Gastrocnemius medialis (tissue), 4 donors: ENCODE measurements at places on chromosomes 4 and X. TPM values are rescaled to one million over a fixed set of nuclear protein-coding genes. Genes with fewer than 3 reads are reported as not detected.
A peak's percentile ranks its signal among the peaks of the same experiment; 100 is the strongest.

The F11 gene
- total RNA-seq: not detected

The SLC9B1 gene
- not detected for total RNA-seq

GRCh38 chr4:183499389-183499788 is 5.5 kb upstream of the ING2 start:
- no peak for DNase-seq
- H3K4me3 ChIP-seq: no peak overlapping the region
- H3K27me3 ChIP-seq: no peaks in the 10 kb centered on the region
- H3K4me1 ChIP-seq: peaks cover 12% of the 10 kb centered on the region

DNA sequence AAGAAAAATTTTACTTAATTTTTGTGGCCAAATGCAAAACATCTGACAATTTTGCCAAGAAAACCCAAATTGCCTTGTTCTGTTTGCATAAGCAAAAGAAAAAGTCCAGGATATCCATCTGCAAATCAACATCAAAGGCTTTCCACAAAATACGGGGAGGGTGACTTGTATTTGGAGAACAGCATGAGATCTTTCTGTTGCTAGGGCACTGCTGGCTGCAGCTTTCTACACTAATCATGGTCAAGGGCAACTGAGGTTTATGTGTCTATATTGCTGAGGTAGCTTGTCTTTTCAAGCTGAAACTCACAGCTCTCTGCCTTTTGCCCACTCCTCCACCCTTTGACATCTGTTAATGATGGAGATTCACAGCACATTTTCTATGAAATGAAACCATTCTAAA is 389.1 kb downstream of the NKX6-1 start:
- DNase-seq: no peak
- no peak overlapping the region for H3K4me3 ChIP-seq
- no peak overlapping the region for H3K27ac ChIP-seq
- H3K36me3 ChIP-seq: no peaks in the 10 kb centered on the region
- no peaks in the 10 kb centered on the region for H3K27me3 ChIP-seq

The FAM184B gene
- 0.53 TPM for total RNA-seq

DNA sequence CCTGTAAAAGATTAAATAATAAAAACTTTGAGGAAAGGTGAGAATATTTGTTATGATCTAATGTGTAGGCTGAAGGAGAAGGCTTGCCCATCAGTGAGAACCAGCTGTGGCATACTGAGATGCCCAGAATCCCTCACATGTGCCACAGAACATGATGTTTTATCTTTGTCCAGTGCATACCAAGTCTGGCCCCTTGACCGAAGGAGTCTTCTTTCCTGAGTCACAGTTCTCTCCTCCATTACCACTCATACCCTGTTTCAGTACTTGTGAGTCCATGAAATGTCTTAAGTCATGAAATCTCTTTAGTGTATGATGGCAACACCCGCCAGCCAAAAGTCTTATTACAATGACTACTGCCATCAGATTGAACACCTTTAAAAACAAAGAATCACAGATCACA is 42.7 kb downstream of the PPARGC1A start:
- DNase-seq: no peak
- H3K27ac ChIP-seq: peak overlapping the region; percentile 42
- H3K36me3 ChIP-seq: no peaks in the 10 kb centered on the region
- H3K4me1 ChIP-seq: peaks cover 46% of the 10 kb centered on the region
- no peak overlapping the region for H3K4me3 ChIP-seq
- H3K27me3 ChIP-seq: no peaks in the 10 kb centered on the region

- H3K27me3 ChIP-seq: no peaks in the 10 kb centered on the region
- no peaks in the 10 kb centered on the region for H3K36me3 ChIP-seq
- H3K4me1 ChIP-seq: no peaks in the 10 kb centered on the region
- no peak overlapping the region for H3K4me3 ChIP-seq
Measured at GRCh38 chr4:10982305-10982704, 297.7 kb upstream of the CLNK start.

DNA sequence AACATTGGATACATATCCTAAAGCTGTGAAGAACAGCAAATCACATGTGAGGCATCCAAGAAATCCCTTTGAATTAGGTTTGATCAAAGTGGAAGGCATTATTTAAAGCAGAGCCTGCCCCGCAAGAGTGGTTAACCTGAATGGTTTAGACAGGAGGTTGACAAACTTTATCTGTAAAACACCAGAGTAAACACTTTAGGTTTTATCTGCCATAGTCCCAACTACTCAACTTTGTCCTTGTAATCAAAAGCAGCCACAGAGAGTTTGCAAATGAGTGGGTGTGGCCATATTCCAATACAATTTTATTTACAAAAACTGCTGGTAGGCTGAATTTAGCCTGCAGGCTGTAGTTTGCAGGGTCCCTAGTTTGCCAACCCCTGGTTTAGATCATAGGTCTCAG is 25.2 kb upstream of the FGFBP2 start:
- H3K4me1 ChIP-seq: no peaks in the 10 kb centered on the region
- H3K27ac ChIP-seq: no peak overlapping the region
- no peaks in the 10 kb centered on the region for H3K36me3 ChIP-seq
- DNase-seq: no peak

DNA sequence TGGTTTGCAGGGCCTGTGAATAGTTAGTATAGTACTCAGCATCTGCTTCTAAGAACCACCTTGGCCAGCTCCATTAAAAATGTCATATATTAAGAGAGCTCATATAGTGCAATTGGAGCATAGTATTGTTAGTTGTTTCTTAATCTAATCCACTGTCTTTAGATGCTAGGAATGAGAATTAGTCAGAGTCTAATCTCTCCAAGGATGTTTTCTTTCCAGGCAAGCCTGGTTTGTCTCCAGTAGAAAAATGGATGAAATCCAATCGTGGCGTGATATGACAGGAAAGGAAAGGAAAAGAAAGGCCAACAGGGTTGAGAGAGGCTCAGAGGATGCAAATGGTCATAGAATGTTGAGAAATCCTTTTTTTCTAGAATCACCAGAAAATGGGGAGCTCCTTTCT is 15.0 kb upstream of the TMEM164 start:
- H3K27me3 ChIP-seq: no peaks in the 10 kb centered on the region
- H3K4me3 ChIP-seq: no peak overlapping the region
- no peak for DNase-seq

- H3K27ac ChIP-seq: peak overlapping the region; percentile 48
- no peaks in the 10 kb centered on the region for H3K36me3 ChIP-seq
- H3K27me3 ChIP-seq: no peaks in the 10 kb centered on the region
- DNase-seq: no peak
Measured at GRCh38 chr4:143411527-143412419, 75.1 kb downstream of the GAB1 start.

The CXorf49 gene
- not detected for total RNA-seq

The AWAT2 gene
- total RNA-seq: not detected

The LNX1 gene
- total RNA-seq: 7.0 TPM

- H3K4me3 ChIP-seq: no peak overlapping the region
- no peaks in the 10 kb centered on the region for H3K27me3 ChIP-seq
- H3K36me3 ChIP-seq: peaks cover 56% of the 10 kb centered on the region
- no peak for DNase-seq
- H3K4me1 ChIP-seq: no peaks in the 10 kb centered on the region
- no peak overlapping the region for H3K27ac ChIP-seq
Measured at GRCh38 chrX:16851827-16852226, 18.3 kb downstream of the RBBP7 start.

The CYLC1 gene
- total RNA-seq: not detected
